ENCODE measurements at places on chromosomes 7 and 10. TPM values are rescaled to one million over a fixed set of nuclear protein-coding genes. Genes with fewer than 3 reads are reported as not detected.

GRCh38 chr10:21985541-21985940 is 18.0 kb downstream of the DNAJC1 start:
- no peak for DNase-seq

- DNase-seq: peak; percentile 60
These were observed 18.9 kb downstream of the RBAK start for GRCh38 chr7:5064391-5065106.

DNA sequence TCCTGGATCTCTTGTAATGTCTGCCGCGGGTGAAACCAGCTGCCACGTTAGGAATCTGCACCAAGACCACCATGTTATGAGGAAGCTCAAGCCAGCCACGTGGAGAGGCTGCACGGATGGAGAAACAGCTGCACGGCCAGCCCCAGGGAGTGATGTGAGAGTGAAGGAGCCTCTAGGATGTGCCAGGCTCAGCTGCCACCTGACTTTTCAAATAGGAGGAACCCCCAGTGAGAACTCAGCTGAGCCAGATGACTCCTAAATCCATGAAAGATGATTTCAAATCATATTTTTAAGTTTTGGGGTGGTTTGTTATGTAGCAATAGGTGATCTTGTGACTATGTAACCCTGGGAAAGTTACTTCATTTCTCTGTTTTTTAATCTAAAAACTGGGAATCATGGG is 71.7 kb downstream of the PRKAG2 start:
- DNase-seq: no peak

- peak; percentile 16 for DNase-seq
These were observed 16.4 kb downstream of the STAMBPL1 start for GRCh38 chr10:88896372-88896993.

DNA sequence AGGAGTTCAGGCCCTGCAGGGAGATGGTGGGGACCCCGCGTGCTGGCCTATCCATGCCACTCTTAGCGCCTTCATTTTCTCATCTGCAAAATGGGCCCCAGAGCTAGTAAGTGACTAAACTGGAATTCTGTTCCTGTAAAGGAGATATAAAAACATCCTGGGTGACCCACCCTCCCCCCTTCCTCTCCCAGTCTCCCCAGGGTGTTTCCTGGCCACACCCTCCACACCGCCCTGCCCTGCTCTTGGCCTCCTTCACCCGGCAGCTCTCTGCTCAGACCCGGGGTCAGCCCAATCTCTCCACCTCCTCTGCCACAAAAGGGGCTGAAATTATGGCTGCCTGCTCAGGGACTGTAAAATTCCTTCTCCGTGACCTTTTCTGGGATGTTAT is 70.7 kb downstream of the C10orf105 start:
- DNase-seq: no peak

GRCh38 chr10:2974083-2974482 is 93.3 kb upstream of the PFKP start:
- DNase-seq: no peak

DNA sequence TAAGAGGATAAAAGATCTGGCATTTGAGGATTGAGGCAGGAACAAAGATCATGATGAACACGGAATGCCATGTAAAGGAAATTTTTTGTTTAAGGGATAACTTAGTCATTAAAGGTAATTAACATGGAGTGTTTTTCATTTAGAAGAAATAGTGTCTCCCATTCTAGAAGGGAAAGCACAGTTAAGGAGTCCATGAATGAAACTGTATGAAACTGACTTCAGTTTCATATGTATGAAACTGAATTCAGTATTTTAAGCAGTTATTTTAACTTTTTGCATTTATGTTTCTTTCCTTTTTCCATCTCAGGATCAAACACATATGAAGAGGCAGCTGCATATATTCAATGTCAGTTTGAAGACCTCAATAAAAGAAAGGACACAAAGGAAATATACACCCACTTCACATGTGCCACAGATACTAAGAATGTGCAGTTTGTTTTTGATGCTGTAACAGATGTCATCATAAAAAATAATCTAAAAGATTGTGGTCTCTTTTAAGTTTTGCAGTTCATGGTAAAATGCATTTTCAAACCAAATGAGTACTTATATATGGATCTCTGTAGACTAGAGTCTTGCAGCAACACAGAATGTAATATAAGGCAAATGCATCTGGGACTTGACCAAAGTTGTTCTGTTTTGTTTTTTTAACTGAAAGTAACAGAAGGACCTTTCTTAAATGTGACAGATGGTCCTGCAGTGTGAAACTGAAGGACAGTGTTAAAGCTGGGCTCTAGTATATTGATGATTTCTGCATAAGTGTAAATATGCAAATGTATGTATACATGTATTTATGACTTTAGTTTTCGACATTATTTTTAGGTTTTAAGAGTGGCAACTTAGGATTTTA is 82.6 kb downstream of the GNAI1 start:
- no peak for DNase-seq

DNA sequence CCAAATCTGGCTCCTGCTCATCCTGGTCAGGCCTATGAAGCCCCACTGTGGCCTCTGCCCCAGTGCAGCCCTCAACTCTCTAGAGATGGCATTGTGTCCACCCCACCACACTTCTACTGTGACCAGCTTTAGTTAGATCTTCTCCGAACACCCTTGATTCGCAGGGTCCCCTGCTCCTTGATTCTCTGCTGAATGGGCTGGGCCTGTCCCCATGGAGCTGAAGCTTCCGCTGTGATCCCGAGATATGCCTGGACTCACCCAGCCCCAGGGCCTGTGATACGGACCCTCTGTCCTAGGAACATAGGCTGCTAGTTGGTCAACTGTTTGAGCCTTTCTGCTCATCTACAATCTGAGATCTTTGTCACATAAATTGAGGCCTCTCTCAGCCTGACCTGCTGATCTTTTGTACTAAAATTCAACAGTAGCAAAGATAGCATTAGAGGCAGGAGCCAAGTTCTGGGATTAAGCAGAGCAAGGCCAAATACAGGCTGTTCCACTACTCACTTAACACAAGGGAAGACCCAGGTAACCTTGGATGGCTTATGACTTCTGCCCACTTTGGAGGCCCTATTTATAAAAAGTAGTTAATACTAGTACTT is 6.5 kb upstream of the PPIF start:
- no peak for DNase-seq

DNA sequence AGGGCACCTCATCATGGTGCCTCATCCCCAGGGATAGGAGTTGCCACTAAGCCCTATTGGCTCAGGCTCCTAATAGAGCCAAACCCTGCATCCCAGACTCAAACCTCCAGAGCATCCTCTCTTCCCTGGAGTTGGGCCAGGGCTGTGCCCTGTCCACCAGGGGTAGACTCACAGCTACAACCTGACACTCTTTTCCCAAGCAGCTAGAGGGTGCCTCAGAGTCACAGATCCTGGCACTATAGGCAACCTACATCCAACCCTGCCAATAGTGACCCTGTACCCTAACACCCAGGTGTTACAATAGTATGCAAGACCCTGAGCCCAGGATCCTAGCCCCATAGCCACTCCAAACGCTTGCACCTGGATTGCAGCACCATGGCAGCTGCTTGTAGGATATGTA is 64.0 kb upstream of the PLA2G12B start:
- DNase-seq: no peak

DNA sequence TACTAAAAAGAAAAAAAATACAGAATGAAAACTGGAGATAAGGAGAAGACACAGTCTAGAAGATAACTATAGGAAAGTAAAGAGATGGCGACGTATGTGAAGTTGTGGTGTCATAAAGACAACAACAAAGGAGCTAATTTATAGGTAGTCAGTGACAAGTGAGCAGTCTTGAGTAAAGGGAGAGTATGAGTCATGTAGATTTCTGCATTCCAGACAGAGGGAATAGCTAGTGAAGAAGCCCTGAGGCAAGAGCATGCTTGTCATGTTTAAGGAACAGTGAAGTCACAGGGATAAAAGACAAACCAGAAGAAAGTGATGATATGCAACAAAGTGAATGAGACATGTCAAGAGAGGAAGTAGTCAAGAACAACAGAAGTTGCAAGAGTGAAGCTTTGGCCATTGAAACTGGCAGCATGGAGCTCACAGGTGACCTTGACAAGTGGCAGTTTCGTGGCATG is 2.3 kb upstream of the MIOS start:
- peak; percentile 80 for DNase-seq

- no peak for DNase-seq
These were observed 42.1 kb downstream of the SCIN start for GRCh38 chr7:12612622-12613021.

Gene PDSS1
- 11.8 TPM for total RNA-seq

Gene ACTR3C
- total RNA-seq: not detected

Gene AGR2
- not detected for total RNA-seq

DNA sequence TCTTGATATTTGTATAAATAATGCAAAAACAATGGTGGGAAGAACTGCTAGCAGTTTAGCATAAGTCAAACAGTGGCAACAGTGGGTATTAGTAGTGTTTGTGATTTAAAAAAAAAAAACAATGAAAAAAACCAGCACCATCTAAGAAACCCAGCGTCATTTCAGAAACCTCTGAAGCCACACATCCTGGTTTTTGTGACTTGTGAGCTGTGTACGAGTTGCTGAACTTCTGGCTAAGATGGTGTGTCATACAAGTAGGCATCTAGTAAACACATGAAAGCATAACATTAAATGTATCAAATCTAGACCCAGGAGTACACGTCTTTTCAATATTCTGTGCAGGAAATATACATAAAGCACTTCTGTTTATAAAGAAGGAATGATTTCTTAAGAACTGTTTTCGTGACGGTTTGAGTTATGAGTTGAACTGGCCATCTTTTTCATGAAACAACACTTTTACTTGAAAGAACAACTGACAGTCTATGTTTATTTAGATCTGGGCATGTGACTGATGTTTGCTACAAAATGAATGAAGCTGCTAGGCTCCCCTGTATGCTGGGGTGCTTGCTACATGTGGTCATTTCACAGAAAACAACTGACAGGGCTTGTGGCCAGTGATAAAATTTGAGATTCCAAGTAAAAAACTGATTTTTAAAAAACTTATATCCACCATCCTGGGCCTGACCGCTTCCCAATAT is 143.5 kb downstream of the PIP4K2A start:
- no peak for DNase-seq

- peak; percentile 9 for DNase-seq
These were observed 26.0 kb upstream of the JMJD1C start for GRCh38 chr10:63491588-63492316.

GRCh38 chr7:149422162-149422913 is 38.5 kb downstream of the ZNF777 start:
- DNase-seq: peak; percentile 21

All from H4 (cell line).